Right renal pelvis (tissue), 4 donors: ENCODE measurements at places on chromosomes 1 and 21.

- no peak for DNase-seq
These were observed 290.2 kb downstream of the LRRC40 start for GRCh38 chr1:69914976-69915765.

GRCh38 chr1:26750428-26750827, 37.3 kb upstream of the PIGV start:
- DNase-seq: no peak

- no peak for DNase-seq
These were observed 19.0 kb upstream of the ADGRL2 start for GRCh38 chr1:81781749-81782148.

- DNase-seq: no peak
These were observed 42.9 kb downstream of the INKA2 start for GRCh38 chr1:111696330-111696729.

DNA sequence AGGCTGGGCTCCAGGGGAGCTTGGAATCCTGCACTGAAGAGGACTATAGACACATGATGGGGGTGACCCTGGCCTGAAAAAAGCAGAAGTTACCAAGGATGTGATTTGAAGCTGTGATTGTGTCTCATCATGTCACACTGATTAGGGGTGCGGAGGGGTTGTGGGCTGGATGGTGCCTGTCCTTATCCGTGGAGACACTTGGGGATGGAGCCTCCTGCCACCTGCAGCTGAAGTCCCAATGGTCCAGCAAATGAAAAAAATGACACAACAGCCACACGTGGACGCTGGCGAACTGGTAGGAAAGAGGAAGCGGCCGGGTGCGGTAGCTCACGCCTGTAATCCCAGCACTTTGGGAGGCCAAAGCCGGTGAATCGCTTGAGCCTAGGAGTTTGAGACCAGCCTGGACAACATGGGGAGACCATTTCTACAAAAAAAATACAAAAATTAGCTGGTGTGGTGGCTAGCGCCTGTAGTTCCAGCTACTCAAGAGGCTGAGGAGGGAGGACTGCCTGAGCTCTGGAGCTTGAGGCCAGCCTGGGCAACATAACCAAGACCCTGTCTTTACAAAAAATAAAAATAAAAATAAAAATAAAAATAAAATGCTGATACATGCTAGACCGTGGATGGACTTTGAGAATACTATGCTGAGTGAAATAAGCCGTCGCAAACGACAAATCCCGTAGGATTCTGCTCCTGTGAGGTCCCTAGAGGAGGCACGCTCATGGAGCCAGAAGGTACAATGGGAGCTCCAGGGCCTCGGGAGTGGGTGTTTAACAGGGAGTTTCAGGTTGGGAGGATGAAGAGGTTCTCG, 838 bp upstream of the IBA57 start:
- no peak for DNase-seq
